Lower lobe of right lung (tissue), 2 donors: ENCODE measurements at places on chromosomes 16 and 17.

- no peak for DNase-seq
Observed at GRCh38 chr16:87964049-87964659, 12.9 kb downstream of the BANP start.

GRCh38 chr16:68645494-68646388, 631 bp downstream of the CDH3 start:
- peak; percentile 48 for DNase-seq

DNA sequence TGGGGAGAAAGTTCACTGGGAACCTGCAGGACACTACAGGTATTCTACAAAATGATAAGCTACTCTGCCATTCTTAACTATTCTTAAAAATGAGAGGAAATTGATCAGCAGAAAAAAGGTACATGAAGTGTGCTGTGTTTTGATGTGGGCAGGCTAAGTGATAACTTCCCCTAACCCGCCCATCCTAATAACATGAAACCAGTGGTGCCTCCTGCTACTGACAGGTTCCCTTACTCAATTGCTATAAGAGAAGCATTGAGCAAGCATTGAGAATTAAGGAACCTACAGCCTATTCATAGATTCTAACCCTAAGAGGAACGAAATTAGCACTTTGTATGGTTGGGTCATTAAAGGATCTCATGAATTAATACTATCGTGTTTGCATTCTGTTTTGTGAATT, 18.9 kb downstream of the XYLT1 start:
- no peak for DNase-seq

GRCh38 chr16:78504401-78504851, 405.0 kb downstream of the WWOX start:
- no peak for DNase-seq

GRCh38 chr17:49515196-49515770, 20.2 kb downstream of the NGFR start:
- peak; percentile 82 for DNase-seq

DNA sequence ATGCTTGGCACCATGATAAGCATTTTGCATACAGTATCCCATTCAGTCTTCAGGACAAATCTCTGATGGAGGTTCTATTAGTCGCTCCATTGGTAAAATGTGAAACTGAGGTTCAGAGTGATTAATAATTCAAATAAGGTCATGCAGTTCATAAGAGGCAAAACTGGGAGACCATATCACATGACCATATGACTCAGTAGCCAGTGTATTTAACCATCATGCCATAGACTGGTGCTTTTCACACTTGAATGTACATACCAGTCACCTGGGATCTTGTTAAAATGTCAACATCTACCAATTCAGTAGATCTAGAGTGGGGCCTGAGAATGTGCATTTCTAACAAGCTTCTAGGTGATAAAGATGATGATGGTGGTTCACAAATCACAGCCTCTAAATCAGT, 4.3 kb downstream of the ACSM3 start:
- DNase-seq = no peak

DNA sequence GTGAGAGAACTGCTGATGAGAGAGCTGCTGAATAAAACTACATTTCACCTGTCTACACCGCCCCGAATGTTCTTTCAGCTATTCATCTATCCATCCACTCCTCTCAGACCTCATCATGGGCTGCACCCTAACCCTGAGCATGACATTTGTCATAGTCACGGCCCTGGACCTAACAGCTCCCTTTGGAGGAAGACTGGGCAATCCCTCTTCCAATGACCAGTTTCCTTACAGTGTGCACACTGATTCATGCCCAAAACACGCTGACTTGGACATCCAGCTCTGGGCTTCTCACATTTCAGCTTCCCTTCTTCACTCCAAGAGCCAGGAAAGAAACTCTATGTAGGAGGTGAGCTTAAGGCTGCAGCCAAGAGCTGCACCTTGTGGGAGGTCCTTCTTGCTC, 41.8 kb upstream of the ARL4D start:
- DNase-seq = no peak

DNA sequence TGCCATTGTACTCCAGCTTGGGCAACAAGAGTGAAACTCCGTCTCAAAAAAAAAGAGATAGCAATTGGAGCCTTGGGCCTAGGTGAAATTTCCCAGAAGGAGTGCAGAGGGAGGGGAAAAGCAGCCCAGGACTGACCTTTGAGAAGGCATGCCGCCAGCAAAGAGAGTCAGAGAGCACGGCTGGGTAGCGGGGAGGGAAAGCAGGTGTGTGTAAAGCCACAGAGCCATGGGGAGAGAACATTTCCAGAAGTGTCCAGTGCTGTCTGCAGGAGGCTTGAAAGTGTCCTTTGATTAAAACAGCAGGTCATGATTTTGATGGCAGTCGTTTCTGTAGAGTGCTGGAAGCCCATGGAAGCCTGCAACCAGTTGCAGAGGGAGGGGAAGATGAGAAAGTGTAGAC, 8.1 kb downstream of the C16orf54 start:
- no peak for DNase-seq

GRCh38 chr16:24015923-24016322, 180.1 kb downstream of the PRKCB start:
- no peak for DNase-seq

- no peak for DNase-seq
Observed at GRCh38 chr16:6684076-6684673, 648.5 kb upstream of the RBFOX1 start.

GRCh38 chr17:77308861-77309726, 168.3 kb downstream of the SEC14L1 start:
- DNase-seq = peak; percentile 71

DNA sequence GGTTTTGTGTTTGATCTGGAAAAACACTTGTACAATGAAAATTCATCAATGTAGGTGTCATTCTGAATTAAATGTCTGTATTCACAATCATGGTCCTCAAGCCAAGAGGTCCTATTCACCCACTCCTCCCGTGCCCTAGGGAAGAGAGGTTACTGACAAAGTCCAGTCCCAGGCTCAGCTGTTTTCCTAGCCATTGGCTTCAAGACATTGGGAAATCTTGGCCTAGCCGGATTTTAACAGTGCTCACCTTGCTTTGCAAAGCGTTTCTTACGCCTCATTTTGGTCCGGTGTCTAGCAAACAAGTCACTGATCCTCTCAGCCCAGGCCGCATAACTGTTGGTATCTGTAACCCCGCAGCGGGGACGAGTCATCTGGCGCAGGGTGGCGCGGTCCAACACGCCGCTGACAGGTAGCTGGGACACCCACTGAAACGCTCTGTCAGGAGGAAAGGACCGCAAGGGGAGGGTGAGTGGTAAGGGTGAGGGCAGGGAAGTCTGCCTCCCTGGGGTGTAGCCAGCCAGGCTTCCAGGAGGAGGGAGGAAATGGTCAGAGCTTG, 16.7 kb downstream of the MMP28 start:
- DNase-seq = no peak

DNA sequence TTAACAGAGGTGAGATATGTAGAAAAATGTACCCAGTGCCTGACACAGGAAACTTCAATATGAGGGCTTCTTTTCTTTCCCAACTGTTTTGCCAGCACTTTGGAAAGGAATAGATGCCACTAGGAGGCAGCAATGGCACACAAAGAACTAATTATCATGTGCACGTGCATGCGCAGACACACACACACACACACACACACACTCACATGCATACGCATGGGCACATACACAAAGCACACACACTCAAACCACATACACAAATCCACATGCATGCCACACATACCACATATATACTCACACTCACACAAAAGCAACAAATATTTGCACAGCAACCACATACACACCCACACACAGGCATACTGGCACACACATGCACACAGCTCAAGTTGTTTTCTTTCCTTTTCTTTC, 8.8 kb upstream of the CEP112 start:
- no peak for DNase-seq

- no peak for DNase-seq
Observed at GRCh38 chr17:28553000-28553505, 629 bp upstream of the UNC119 start.

DNA sequence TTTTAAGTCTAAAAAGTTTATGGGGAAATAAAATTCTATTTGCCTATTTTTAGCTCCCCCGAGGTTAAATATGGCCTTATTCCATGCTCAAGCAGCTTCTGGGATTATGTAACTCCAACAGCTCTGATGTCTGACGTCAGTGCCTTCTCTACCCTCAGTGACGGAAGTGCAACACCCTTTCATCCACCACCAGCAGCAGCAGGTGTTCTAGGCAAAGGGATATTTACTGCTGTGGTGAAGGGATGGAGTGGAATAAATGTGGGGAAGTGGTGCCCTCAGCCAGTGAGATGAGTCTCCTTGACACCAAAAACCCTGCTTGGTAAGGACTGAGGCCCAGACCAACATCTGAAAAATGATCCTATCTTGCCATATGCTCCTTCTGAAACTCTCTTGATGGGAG, 247.4 kb downstream of the SHISA9 start:
- DNase-seq = no peak

DNA sequence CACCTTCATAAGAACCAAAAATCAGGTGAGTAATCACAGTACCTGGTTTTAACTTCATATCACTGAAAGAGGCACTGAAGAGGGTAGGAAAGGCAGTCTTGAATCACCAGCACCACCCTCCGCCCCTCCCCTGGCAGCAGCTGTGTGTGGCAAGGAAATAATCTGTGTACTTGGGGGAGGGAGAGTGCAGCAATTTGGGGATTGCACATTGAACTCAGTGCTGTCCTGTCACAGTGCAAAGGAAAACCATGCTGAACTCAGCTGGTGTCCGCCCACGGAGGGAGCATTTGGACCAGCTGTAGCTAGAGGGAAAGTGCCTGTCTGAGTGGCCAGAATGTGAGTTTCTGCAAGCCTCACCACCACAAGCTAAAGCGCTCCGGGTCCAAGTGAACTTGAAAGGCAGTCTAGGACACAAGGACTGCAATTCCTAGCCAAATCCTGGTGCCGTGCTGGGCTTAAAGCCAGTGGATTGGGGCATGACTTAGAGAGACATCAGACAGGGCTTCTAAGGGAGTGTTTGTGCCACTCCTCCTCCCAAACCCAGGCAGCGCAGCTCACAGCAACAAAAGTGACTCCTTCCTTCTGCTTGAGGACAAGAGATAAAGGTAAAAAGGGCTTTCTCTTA, 39.7 kb upstream of the ALDH3A1 start:
- DNase-seq = no peak

DNA sequence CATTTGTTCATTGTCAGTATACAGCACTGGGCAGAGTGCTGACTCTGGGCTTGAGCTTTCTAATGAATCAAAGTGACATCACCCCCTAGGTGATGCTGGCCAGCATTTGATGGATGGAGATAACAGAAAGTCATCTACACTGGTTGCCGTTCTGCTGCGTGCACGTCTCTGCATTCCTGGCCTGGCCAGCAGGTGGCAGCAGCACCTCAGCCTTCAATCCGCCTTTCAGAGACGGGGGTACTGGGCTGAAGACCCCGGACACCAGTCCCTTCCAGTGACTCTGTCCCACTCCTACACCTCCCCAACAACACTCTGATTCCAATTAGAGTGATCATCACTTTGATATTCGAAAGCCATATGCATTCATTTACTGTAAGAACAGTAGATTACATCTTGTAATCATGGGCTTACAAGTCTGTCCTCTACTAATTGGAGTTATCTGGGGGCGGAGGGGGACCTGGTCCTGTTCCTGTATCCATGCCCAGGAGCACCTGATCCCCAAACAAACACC, 6.0 kb downstream of the CPSF4L start:
- DNase-seq = peak; percentile 66
